ENCODE measurements at places on chromosomes 7 and 10.

GRCh38 chr7:41524876-41525275, 178.0 kb downstream of the INHBA start:
- no peak for DNase-seq

- no peak for DNase-seq
These were observed 1.9 kb downstream of the RNF32 start for GRCh38 chr7:156642306-156643045.

DNA sequence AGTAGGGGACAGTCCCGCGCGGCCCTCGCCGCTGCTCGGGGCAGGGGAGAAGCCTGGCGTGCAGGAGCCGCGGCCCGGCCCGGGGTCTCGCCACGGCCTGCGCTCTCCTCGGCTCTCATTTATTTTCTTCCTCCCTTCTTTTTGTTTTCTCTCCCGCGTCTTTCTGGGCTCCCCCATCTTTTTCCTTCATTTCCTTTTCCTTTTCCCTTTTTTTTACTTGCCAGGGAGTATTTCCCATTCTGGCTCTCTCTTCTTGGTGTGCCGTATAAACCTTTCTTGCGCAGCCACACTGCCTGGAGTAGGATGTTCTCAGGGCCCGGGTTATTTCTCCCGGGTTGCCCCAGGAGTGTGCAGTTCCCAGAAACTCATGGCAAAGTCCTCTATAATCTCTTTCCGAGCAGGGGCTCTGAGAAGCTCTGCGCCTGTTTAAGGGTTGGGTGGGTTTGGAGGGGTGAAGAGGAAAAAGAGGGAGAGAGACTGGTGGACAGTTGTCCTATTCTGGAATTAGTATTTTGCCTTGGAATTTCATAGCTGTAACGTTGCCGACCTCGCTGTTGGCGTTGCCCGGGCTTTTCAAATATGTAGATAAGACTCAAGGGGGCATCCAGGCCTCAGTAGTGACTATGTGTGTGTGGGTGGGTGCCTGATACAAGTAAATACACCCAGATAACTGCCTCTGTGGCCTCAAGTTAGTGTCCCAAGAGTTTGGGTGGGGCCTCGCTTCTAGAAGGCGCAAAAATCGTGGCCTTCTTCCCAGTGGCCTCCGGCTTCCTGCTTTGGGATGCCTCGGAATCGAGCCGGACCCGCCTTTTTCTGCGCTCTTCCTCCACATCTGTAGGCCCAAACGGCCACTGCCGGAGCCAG, 4.3 kb upstream of the ZNF503 start:
- DNase-seq: no peak

DNA sequence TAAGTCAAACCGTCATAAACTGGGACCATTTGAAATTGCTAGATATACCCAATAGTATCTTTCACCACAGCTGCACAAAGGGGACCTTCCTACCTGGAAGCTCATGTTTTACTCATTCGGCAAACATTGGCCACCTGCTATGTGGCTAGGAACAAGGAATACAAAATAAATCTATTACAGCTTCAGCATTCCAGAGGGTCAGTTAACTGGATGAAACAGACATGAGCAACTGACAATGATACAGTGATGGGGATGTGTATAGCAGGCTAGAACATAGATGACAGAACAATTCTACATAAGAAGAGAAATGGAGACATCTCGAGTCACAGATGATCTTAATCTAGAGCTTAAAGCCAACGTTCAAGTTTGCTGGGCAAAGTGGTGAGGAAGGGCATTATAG, 3.1 kb upstream of the SMURF1 start:
- DNase-seq: no peak

DNA sequence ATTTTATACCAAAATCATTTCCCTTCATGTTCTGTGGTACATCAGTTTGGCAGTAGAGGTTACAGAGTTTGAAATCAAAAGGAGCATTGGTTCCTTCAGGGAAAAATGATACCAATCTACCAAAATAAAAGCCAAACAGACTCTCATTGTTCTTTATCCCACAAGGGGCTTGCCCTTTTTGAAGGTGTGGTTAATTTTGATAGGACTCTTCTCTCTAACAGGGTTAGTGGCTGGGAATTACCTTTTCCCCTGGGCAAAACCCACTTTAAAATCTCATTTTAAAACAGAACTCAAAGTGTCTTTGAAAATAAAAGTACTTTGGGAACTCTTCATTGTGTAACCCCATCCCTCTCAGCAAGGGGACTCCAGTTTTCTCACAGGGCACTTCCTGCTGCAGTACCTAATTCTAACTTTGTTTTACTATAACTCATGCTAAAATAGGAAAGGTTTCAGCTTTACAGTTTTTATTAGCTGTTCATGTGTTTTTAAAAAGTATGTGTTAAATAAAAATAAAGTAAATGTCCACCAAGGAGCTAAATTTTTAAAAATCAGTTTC, 30.6 kb downstream of the SMNDC1 start:
- no peak for DNase-seq

DNA sequence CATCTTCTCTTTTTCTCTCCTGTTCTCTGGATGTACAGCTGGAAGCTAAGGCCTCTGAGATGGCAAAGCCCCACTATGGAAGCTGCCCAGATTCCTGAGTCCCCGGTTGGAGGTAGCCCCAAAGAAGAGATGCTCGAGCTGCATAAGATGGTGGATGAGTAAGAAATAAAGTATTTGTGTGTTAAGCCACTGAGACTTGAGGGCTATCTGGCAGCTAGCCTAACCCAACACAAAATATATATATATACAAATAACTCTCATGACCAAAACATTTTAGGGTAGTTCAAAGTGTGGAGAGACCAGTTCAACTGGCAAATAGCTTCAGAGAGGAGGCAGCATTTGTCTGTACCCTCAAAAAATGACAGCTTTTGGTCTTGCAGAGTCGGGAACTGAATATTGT, 72.4 kb upstream of the PDE1C start:
- DNase-seq: no peak

- no peak for DNase-seq
These were observed 56.1 kb downstream of the AUTS2 start for GRCh38 chr7:69654381-69654780.

GRCh38 chr7:98110249-98111022, 3.8 kb downstream of the LMTK2 start:
- DNase-seq: no peak

DNA sequence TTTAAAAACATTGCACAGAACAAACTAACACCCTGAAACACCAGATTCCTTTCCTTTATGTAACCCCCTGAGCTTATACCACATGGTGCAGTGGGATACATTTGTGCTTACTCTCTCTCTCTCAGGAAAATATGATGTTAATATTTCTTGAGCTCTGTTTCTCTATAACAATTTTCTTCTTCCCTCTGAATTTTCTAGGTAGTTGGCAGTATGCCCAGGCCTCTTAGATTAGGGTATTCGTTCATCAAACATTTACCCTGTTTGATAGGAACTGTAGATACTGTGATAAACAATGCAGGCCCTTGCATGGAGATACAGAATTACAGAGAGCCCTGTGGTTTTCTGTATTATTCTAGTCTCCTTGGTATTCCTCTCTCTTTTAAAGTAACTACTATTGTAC, 567.8 kb downstream of the IPMK start:
- no peak for DNase-seq

- DNase-seq: no peak
These were observed 160.0 kb upstream of the MKI67 start for GRCh38 chr10:128286141-128286761.

GRCh38 chr7:2508327-2509215, 11.0 kb upstream of the LFNG start:
- DNase-seq: peak; percentile 51

- no peak for DNase-seq
These were observed 130.0 kb downstream of the AUTS2 start for GRCh38 chr7:69728304-69728703.

DNA sequence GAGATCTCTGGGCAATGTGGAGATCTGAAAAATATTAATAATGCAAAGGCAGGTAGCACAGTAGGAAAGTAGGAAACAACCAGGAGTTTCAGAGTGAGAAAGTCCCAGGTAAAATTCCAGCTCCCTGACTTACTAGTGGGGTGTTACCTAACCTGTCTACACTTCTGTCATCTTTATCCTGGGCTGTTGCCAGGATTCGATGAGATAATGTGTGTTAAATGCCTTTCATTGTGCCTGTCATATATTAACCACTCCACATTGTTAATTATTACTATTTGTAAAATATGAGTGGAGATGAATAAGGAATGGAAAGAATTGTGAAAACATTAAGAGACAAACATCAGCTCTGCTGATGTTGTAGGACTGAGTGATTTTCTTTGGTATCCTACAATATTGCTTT, 50.0 kb upstream of the FRMD4A start:
- no peak for DNase-seq

DNA sequence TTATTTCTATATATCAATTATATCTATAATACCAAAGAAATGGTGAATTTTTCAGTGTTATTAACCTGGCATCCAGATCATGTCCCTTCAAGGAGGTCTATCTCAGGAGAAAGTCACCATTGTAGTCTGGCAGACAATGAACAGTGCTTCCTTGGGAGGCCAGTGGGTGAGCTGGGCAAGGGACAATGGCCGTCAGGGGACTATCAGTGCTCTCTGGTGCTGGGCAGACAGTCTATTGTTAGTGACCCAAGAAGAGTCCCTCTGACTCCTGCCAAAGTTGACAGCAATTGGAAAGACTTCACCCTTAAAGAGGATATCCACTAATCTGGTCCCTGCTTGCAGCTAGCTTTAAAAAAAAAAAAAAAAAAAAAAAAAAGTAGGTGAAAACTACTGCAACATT, 7.1 kb downstream of the JAZF1 start:
- DNase-seq: no peak

DNA sequence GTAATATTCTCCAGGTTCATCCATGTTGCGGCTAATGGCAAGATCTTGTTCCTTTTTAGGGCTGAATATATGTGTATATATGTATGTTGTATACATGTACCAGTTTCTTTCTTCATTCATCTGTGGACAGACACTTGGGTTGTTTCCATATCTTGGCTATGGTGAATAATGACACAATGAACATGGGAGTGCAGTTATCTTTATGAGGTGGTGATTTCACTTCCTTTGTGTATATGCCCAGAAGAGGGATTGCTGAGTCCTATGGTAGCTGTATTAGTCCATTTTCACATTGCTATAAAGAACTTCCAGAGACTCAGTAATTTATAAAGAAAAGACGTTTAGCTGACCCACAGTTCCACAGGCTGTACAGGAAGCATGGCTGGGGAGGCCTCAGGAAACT, 17.1 kb upstream of the TSPAN15 start:
- no peak for DNase-seq

- DNase-seq: no peak
These were observed 7.1 kb upstream of the TLX1 start for GRCh38 chr10:101123815-101124617.

GRCh38 chr10:33487014-33487776, 152.7 kb upstream of the NRP1 start:
- no peak for DNase-seq

- no peak for DNase-seq
These were observed 268.2 kb downstream of the PTEN start for GRCh38 chr10:88131511-88132139.

DNA sequence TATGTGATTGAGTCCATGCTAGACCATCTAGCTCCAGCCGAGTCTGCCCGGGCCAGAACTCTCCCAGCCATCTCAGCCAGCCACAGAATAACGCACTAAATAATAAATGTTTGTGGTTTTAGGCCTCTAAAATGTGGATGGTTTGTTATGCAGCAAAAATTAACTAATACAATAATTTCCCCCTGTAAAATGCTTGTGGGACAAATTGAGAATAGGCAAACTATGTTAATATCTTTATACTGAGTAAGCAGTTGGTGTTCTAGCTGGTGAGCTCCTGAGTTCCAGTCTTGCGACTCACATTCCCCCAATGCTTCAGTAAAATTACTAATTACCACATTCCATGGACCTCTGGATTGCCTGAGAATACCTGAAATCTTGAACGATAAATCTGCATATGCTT, 316.8 kb upstream of the NFE2L3 start:
- DNase-seq: no peak

- DNase-seq: no peak
These were observed 15.8 kb upstream of the CAMK1D start for GRCh38 chr10:12333380-12334185.

DNA sequence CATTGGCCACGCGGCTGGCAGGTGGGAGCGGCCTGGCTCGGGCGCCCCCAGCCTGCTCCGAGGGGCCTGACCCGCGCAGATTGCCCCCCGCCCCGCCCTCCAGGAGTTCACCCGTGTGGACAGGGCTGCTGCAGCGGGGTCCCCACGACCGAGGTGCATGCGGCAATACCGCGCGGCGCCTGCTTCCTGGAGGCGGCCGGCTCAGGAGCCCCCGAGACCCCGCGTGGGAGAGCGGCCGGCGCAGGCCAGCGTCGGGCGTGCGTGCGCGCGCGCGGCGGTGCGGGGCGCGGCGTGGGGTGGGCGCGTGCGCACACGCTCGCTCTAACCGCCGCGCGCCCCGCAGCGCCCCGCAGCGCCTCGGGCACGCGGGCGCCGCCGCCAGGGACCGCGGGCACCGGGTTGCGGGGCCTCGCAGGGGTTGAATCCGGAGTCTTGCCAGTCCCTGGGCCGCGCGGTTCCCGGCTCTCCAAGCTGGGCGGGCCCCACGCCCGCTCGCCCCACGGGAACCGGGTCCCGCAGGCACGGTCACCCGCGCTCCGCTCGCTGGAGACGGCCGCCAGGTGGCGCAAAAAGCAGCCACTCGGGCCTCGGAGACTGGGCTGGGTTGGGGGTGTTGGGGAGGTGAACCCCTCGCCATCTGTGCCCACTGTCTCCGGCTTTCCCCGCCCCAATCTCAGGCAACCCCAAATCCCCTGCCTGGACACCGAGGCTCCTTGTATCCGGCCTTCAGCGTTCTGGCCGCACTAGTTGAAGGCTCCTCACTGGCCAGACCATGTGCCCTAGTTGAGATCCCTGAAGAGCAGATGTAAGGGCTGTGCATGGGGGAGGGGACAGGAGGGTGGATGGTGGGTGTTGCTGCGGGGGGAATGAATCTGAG, 1.3 kb upstream of the ACHE start:
- DNase-seq: peak; percentile 58

- DNase-seq: no peak
These were observed 95.0 kb upstream of the FAM20C start for GRCh38 chr7:97310-97841.

DNA sequence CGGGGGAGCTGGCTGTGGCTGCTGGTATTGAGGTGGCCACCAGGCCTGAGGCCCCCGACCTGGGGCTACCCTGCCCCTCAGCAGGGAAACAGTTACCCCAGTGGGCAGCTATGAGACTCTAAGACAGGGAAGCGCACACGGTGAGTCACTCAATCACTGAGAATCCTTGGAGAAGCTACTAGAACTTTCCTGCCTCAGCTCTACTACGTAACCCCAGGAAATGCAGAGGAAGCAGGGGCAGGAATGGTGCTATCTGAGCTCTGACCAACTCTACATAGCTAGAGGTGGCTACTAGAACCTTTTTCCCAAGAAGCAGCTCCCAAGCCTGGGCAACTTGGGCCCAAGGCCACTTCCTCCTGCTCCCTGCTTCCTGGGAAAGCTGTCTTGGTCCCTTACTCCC, 11.8 kb downstream of the DNAJB12 start:
- DNase-seq: no peak

DNA sequence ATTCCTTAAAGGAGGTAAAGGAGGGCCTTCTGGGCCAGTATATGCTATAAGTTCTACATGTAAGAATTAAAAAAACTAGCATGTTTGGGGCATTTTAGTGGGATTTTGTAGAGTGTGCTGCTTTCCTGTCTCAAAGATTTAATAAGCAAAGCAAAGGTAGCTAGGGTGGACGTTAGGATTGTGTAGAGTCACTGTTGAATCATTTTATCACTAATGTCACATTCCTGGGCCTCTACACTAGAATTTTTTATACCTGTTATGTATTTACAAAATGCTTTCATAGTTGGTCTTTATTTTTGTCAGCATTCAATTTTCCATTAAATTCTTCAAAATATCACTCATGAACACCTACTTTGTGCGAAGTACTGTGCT, 139.4 kb upstream of the PHYHIPL start:
- DNase-seq: no peak

GRCh38 chr7:70486977-70487376, 645.0 kb upstream of the GALNT17 start:
- DNase-seq: no peak

All from activated T-cell treated with anti-CD3 and anti-CD28 coated beads for 24 hours (primary cell).